ENCODE measurements at places on chromosomes 7 and 10. TPM values are rescaled to one million over a fixed set of nuclear protein-coding genes. Genes with fewer than 3 reads are reported as not detected.

The HOGA1 gene
- 0.18 TPM for total RNA-seq

GRCh38 chr10:94206176-94206575 lies 156.6 kb downstream of the NOC3L start:
- no peak for DNase-seq

- DNase-seq: no peak
These were observed 51.7 kb downstream of the LAMB1 start for GRCh38 chr7:107951172-107951787.

The LLCFC1 gene
- total RNA-seq: not detected

- DNase-seq: no peak
These were observed 11.9 kb downstream of the HECW1 start for GRCh38 chr7:43124388-43124787.

All from pulmonary artery endothelial cell (primary cell).